Putamen (tissue), 1 donor: ENCODE measurements at places on chromosomes 11 and 22.
A peak's percentile ranks its signal among the peaks of the same experiment; 100 is the strongest.

DNA sequence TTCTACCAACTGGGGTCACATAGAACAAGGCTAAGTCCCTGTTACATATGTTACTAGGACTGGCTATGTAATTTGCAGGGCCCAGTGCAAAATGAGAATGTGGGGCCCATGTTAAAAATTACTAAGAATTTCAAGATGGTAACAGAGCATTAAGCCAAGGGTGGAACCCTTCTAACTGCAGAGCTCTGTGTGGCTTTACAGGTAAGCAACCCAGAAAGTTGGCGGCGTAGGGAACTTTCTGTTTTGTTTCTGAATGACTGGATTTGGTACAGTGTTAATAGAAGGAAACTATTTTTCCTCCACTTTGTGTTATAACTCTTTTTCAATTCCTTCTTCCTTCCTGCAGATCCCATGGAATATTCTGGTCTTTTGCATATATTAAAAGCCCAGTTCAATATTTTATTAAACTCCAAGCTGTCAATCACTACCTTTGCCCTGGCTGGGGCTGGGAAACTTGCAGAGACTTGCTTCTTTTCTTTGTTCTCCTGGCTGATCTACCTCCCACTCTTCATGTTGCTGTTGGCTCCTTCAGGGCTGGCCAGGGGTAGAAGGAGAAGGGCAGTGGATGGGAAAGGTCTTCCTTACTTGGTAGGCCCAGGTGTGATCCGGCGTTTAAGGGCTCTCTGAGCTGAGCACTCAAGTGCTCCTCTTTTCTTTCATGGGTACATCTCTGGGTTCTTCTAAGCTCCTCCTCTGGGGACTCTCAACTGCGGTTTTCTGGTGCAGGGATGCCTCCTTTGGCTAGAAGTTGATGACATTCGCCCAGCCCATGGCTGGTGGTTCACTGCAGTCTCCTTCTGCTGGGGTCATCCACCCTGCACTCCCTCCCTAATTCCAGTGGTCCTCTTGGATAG is 67.7 kb downstream of the SNX19 start:
- no peak for DNase-seq

GRCh38 chr11:75280227-75280701 is 39.7 kb downstream of the TPBGL start:
- peak; percentile 86 for DNase-seq

DNA sequence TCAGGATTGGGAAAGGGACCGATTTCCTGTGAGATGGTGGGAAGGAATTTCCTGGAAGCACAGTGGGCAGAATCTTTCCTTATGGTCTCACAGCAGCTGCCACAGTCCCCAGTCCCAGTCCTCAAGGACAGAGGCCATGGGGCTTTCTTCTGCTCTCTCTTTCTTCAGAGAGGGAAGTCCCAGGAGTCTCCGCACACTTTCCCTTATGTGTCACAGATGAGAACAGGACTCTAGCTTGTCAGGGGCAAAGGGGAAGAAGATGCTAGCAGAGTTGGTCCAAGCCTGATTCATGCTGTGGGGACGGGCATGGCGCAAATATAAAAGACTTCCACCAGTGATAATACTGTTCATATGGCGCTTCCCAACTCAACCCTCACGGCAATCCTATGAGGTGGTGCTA is 7.5 kb upstream of the PPFIA1 start:
- no peak for DNase-seq

DNA sequence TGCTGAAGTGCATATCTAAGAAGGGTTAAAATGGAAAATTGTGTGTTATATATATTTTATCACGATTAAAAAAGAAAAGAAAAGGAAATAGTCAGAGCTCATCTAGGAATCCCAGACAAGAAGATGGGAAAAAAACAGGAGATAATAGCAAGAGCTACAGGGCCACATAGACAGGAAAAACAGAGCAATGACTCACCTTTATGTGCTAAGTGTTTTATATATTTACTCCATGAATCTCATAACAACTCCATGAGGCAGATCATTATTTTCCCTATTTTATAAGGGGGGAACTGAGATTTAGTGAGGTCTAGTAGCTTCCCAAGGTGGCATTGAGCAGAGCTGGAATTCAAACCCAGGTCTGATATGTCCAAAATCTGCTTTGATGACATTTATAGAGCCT is 18.1 kb upstream of the ELF5 start:
- DNase-seq = no peak

GRCh38 chr22:27581688-27582087 is 219.9 kb downstream of the MN1 start:
- DNase-seq = peak; percentile 57

- DNase-seq = no peak
Observed at GRCh38 chr11:46331282-46331984, 15.8 kb upstream of the DGKZ start.

DNA sequence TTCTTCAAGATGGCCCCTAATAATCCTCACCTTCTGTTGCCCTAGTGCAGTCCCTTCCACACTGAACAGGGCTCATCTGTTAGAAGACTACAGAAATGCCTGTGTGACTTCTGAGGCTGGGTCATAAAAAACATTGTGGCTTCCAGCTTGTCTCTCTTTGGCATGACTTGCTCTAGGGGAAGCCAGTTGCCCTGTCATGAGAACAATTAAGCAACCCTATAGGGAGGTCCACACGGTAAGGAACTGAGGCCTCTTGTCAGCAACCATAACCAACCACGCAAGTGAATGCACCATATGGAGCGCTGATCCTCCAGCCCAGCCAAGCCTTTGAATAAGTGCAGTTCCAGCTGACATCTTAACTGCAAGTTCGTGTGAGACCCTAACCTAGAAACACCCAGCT is 2.6 kb downstream of the LIPT2 start:
- DNase-seq = no peak
